ENCODE measurements at places on chromosomes 12 and 14.

- peak; percentile 63 for DNase-seq
These were observed 11.9 kb downstream of the SCNN1A start for GRCh38 chr12:6363330-6364043.

DNA sequence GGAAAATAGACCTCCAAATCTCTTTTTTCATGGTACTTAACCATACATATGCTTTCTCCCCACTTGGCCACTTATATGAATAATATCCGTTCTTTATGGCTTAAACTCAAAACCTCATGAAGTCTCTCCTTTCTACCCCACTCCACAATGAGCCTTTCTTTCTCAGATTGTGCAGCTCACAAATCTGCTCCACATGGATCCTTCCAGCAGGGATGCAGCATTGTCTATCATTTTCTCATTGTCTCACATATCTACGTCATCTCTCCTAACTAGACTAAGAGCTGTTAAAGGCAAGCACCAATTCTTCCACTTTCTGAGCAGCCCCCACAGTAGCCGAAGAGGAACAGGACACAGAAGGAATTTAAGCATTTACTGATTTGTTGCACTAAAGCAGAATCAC lies 106.4 kb downstream of the HECTD4 start:
- DNase-seq, result no peak

DNA sequence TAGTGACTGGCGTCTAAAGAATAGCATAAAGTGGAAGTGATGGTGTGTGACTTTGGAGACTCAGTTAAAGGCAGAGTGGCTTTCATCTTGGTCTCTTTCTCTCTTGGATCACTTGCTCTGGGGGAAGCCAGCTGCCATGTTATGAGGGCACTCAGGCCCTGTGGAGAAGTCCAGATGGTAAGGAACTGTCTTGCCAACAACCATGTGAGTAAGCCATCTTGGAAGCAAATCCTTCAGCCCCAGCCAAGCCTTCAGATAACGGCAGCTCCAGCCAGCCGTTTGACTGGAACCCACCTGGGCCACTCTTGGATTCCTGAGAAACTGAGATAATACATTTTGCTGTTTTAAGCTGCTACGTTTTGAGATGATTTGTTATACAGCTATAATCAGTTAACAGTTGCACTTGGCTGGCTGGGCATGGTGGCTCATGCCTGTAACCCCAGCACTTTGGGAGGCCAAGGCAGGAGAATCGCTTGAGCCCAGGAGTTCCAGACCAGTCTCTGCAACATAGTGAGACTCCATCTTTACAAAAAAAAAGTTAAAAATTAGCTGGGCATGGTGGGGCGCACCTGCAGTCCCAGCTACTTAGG lies 7.7 kb upstream of the LRRC23 start:
- DNase-seq, result no peak

GRCh38 chr12:51395283-51396230 lies 4.4 kb upstream of the GALNT6 start:
- no peak for DNase-seq

DNA sequence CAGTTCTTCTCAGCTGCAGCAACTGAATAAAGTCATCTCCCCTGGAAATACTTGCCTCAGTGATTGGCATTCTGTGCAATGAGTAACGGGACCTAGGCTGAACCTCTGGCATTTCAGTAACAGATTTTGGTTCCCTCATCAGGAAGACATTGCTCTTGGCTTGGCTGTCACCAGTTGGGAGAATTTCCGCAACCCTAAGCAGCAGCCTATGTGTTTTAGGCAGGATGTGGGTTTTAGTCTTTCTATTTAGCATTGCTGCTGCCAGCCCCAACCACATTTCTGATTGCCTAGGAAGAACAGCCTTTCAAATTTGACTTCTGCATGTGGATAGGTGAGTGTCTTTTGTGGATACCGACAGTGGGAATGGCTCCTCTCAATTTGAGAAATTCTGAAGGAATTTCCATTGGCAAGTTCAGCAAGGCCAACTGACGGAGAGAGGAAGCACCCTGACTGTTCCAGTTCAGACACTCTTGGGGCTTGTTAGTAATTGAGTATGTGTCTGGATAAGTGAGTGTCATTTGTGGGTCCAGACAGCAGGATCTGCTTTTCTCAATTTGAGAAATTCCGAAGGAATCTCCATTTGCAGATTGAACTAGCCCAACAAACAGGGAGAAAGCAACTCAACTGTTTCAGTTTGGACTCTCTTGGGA lies 19.0 kb upstream of the CLEC2A start:
- DNase-seq, result peak; percentile 8

- no peak for DNase-seq
These were observed 10.8 kb downstream of the RAPGEF3 start for GRCh38 chr12:47747596-47748506.

- no peak for DNase-seq
These were observed 21.2 kb downstream of the ZBTB42 start for GRCh38 chr14:104821971-104822608.
